ENCODE measurements at places on chromosomes 3 and 15.

DNA sequence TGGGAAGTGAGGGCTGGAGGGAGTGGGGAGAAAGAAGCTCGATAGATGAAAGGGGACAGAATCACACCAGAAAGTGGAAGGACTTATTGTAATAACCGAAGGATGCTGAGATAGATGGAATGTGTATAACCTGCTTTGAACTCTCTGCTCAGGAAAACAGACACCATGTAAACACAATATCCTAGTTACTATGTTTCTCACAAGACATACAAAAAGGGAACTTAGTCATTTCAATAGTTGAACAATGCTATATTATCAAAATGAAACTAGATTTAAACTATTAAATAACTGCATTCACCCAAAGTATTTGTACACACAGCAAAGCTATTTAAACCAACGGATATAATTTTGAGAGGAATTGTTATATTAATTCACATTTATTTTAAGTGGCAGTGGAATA is 108.3 kb upstream of the GADL1 start:
- DNase-seq = no peak

GRCh38 chr3:150264561-150265279 is 143.4 kb upstream of the TSC22D2 start:
- no peak for DNase-seq

GRCh38 chr3:139044366-139045210 is at the start of gene PRR23C:
Gene PRR23C (minus strand): TSS chr3:139044892. CDS start chr3:139044620, 272 bp downstream.
- no peak for DNase-seq

GRCh38 chr15:81386947-81387346 is 12.9 kb upstream of the TMC3 start:
- no peak for DNase-seq

DNA sequence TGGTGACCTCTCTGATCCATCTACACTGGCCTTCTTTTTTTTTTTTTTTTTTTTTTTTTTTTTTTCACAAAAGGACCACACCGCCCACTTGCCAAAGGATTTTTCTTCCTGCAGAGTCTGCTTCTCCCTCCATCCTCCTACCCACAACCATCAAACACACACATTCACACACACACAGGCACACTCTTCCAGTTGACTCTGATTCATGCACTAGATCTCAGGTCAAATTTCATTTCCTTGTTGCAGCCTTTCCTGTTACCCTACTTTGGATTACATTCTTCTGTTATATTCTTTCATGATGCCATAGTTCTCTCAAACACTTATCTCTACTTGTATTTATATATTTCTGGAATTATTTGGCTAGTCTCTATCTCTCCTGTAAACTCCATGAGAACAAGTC is 133.9 kb downstream of the STAC start:
- DNase-seq = no peak

- no peak for DNase-seq
Observed at GRCh38 chr3:127628426-127628787, 578 bp upstream of the PODXL2 start.

DNA sequence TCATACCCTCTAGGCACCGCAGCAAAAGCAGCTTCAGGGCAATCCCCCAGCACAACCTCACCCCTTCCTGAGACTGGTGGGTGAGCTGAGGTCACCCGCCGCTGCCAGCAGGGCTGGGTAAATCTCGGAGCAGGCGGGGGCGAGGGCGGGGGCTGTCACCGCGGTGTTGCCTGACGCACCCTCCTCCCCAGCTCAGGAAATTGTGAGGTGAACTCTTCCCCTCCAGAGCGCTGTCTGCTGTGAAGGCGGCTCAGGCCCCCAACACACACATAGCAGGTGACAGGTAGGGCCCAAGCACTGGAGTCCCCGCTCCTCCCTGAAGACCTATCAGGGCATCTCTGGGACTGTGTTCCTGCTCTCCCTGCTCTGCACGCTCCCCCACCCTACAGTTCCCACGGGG is 30.2 kb upstream of the FURIN start:
- DNase-seq = no peak

DNA sequence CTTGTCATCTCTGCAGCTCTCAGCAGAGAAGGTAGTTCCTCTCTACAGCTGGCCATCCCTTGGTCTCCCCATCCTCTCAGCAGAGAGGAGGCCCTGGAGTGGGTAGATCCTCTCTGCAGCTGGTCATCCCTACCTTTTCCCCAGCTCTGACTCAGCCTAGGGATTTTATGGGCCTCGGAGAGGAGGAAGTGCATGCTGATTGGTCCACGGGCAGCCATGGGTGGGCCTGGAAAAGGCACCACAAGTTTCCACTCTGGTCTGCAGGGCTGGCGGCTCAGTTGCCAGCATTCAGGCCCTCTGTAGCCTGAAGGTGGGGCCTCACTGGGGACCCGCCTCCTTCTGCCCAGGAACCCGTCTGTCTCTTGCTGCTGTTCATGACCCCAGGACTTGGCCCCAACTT is 36.9 kb downstream of the NR1D2 start:
- DNase-seq = no peak

- DNase-seq = peak; percentile 10
Observed at GRCh38 chr3:142366434-142366833, 81.4 kb downstream of the XRN1 start.

- DNase-seq = no peak
Observed at GRCh38 chr3:27883266-27883665, 161.1 kb upstream of the EOMES start.

DNA sequence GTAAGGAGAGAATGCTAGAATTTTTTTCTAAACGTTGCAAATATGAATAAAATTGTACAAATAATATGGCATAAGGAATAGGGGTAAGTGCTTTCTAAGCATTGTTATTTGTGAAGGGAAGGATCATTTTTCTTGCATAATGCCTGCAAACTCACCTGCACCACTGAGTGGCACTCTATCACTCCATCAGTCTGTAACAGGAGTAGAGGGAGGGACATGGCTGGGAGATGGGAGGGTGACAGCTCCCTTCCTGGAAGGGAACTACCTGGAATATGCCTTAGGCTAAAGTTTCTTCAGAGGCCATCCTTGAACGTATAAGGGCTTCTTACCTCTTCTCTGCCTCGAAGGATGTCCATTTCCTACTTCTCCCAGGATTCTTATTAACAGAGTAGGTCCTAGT is 3.0 kb downstream of the NAALADL2 start:
- DNase-seq = no peak

DNA sequence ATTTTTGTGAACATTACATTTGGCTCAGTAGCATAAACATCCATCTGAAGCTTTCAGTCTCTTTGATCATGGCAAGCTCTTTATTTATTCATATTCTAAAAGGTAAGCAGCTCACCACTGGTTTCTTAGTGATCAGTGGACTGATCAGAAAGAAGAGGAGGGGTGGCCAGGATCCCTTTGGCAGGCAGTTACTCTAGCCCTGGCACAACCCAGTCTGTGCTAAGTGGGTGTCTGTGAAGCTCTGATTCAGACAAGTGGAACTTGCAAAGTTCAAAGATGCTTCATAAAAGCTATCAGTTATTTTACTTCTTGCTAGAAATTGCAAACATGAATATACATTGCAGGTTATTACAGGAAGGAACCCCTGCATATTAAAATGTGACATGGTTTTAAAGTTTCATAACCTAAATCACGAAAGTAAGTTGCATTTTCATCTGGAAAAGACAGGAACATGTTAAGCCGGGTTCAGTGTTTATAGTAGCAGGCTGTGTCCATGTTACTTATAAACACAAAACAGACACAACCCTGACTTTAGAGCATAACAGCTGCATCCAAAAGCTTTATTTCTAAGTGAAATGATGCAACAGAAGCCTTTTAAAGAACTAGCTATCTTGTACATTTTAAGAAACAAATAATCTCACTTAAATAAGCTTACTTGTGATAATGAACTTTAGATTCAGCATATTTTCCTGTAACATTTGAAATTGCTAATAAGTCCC is 785.3 kb downstream of the MCTP2 start:
- no peak for DNase-seq

- DNase-seq = peak; percentile 24
Observed at GRCh38 chr3:187112934-187113793, 26.1 kb downstream of the RPL39L start.

Data from GM10248 (cell line).